ENCODE measurements at places on chromosomes 16 and 17.

DNA sequence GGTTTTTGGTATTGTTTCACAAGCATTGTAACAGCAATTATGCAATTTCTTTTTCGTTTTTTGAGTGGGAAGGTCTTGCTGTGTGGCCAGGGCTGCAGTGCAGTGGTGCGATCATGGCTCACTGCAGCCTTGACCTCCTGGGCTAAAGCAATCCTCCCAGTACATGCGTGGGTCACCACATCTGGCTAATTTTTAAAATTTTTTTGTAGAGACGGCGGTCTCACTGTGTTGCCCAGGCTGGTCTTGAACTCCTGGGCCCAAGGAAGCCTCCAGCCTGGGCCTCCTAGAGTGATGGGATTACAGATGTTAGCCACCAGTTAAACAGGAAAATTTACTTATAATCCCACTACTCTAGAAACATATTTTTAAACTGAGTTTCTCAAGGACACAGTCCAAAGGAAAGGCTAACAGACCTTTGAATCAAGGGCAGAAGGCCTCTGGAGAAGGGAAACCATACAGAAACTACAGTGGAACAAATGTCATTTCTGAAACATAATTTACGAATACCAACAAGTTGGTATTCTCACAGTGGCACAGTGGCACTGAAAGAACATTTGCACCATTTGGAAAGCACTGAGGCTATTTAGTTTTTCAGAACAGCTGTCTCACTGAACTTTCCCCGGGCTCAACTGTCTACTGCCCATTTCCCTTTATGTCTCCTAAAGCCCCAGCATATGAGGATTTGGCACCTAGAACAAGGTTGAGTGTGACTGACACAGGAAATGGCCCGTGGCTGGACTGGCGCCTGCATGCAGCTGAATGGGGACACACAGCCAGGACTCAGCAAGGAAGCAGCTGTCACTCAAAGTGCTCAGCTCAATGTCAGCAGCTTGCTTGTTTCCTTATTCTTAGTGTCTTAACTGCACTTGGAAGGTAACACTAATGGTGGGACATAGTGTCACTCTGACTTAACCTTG lies 2.8 kb upstream of the PRKAR1A start:
- DNase-seq = peak; percentile 64

DNA sequence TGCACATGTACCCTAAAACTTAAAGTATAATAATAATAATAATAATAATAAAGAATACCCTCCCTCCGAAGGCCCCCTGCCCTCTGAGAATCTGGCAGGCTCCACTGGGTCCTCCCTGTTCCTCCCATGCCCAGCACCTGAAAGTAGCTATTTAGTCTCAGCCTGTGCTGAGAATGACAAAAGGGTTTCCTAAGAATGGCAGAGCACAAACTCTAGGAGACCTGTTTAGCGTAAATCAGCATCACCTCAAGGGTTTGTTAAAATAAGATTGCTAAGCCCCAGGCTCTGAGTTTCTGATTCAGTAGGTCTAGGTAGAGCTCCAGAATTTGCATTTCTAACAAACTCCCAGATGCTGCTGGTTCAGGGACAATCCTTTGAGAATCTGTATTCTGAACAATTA lies 606.8 kb upstream of the CDH11 start:
- no peak for DNase-seq

GRCh38 chr17:44557651-44558285 lies 484 bp downstream of the FZD2 start:
- DNase-seq = peak; percentile 61

GRCh38 chr17:9859781-9860180 lies 34.1 kb downstream of the GLP2R start:
- DNase-seq = no peak

GRCh38 chr16:22814711-22815105 lies 746 bp downstream of the HS3ST2 start:
- DNase-seq = no peak

- no peak for DNase-seq
Observed at GRCh38 chr17:79654350-79654959, 43.6 kb upstream of the RBFOX3 start.

DNA sequence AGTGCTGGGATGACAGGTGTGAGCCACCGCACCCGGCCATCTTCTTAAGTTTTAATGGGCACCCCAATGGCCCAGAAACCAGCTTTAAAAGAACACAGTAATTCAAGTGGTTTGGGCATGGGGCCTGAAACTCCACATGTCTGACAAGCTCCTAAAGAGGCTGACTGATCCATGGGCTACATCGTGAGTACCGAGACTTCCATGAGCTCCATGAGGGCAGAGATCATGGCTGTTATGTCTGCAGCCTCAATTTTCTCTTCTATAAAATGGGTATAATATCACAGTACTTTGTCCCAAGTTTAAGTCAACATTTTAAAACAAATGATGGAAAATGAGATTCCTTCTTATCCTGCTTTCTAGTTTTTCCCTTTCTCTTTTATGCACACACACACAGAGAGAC lies 397.6 kb upstream of the MAF start:
- no peak for DNase-seq

DNA sequence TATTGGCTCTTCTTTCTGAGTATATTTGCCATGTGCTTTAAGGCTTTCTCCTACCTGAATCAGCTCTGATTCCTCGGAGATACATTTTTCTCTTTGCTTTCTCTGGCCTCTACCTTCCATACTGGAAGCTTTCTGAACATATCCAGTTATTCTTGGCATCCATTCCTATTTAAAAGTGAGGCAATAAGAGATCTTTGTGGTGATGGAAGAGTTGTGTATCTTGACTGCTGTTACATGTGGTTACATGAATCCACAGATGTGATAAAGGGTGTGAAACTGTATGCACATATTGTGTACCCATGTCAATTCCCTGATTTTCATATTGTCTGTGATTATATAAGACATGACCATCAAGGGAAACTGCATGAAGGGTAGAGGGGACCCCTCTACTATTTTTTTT lies 24.4 kb downstream of the UBE2O start:
- DNase-seq = no peak

GRCh38 chr17:42214156-42214555 lies 19.9 kb upstream of the GHDC start:
- DNase-seq = no peak

DNA sequence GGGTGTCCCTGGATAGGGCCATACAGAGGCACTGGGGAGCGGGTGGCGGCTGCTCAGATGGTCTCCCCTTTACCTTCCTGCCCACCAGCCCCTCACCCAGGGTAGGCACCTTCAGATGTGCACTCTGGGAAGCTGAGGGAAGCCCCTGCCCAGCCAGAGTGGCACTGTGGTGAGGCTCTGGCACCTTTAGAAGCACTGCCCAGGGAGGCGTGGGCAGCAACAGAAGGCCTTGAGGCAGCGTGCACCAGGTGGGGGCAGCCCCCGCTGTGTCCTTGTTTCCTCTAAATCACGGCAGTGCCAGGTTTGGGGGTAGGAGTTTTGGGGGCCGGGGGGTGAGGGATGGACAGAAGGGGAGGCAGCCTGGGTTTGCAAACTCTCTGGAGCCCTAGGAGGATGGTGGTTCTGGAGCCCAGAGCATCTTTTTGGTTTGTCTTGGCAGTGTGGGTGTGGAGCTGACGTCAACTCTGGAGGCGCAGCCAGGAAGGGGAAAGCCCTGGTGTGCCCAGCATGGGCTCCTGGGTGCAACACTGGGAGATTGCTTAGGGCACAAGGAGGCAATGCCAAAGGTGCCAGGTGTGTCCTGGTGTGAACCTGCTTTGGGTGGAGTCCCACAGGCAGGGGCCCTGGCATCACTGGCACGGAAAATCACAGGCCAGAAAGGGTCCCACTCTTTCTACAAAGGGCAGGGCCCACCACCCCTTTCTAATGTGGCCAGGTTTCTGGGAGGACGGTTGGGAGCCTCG lies 23.1 kb upstream of the CDC42EP4 start:
- DNase-seq = no peak

- peak; percentile 5 for DNase-seq
Observed at GRCh38 chr16:84502581-84502980, 1.9 kb downstream of the MEAK7 start.

DNA sequence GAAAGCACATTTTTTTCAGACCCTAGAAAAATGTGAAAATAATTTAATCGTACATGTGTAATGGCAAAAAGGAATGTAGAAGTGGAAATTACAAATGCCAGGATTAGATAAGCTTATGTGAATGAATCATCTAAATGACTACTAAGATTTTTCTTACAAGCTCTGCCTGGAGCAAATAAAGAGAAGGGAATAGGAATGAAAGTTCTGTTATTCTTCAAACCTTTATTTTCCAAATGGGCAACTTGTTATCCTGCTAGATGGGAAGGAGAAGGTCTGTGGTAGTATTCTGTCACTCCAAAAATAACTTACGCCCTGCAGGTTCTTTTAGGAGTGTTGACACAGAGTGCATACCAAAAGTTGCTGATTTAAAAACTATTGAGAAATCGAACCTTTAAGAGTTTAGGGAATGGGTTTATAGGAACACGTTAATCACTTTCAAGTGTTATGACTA lies 9.7 kb downstream of the CTCF start:
- DNase-seq = no peak

DNA sequence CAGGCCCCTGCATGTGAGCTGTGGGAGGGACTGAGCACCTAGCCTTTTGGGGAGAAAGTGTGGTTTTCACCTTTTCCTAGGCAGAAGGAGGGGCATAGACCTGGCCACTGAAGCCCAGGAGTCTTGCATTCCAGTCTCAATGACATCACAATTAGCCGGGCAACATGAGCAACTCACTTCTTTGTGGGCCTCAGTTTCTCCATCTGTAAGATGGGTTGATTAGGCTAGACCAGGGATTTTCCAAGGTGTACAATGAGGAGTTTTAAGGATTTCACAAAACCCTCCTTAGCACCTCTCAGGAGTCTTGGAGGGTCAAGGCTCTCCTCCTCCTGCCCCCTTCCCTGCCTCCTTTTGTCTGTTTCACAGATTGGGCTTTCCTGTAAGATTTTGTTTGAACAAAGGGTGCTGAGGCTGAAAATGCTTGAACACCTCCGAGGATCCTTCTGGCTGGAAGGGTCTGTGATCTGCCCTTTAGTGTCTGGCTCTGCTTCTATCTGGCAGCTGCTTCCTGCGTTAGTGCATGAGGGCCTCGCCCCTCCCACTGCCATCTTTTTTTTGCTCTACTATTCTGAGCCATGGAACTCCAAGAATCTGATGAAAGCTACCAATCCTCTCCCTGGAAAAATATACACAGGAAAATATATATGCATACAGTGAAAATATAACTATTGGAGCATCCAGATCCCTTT lies 52.4 kb upstream of the ETV4 start:
- DNase-seq = no peak

DNA sequence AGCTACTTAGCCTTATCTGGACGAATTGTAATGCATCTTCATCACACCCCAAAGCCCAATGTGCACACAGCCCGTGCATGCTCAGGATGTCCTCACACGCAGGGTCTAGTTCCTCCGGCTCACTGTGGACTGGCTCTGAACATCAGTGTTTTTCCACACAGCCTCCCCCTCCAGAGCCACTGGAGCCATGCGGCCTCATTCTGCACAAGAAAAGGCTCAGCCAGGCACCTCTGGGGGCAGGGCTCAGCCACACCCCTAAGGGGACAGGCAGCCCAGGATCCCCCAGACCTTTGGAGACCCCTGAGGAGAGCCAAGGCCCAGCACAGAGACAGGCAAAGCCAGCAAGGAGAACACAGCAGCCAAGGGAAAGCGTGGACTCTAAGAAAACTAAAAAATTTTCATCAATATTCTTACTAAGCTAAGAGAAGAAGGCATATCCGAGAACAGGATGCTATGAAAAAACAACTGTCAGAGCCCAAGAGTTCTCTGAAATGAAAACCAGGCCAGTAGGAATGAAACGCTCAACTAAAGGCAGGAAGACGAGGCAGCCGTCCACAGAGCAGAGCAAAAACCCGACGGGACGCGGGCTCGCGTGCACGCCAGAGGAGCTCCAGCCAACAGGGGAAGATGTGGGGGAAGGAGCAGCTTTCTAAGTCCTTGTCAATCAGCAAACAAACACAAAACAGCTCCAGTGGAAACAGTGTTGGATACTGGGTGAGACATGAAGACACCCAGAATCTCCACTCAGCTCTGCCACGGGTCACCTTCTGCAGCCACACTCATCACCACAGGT lies 34.5 kb downstream of the MAP1LC3B start:
- DNase-seq = no peak

DNA sequence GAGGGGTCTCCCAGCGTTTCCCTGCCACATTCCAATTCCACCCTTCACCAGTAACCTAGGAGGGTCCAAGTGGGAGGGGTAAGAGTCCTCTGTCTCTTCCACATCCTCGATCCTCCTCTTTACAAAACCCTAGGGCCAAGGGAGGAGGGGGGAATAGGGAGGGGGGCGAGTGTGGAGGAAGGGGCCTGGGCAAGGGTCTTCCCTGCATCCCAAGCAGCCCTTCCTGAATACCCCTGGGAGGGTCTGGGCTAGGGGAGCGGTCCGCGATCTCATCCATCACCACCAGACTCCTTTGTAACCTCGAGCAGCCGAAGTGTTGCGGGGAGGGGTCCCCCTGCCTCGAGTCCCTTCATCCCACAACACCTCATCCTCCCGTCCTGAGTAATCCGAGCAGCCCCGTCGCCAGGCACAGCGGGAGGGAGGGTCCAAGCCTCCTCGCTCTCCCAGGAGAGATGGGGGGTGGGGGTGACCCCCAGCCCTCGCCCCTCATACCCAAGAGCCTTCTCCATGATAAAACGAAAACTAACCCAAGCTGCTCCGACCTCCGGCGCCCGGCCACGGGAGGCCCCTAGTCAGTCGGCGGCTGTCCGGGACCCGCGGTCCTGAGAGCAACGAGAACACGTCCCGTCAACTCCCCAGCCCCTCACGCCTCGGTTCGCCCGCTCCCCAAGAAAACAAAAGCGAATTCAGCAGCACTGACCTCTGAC lies 502 bp downstream of the SMPD3 start:
- no peak for DNase-seq

DNA sequence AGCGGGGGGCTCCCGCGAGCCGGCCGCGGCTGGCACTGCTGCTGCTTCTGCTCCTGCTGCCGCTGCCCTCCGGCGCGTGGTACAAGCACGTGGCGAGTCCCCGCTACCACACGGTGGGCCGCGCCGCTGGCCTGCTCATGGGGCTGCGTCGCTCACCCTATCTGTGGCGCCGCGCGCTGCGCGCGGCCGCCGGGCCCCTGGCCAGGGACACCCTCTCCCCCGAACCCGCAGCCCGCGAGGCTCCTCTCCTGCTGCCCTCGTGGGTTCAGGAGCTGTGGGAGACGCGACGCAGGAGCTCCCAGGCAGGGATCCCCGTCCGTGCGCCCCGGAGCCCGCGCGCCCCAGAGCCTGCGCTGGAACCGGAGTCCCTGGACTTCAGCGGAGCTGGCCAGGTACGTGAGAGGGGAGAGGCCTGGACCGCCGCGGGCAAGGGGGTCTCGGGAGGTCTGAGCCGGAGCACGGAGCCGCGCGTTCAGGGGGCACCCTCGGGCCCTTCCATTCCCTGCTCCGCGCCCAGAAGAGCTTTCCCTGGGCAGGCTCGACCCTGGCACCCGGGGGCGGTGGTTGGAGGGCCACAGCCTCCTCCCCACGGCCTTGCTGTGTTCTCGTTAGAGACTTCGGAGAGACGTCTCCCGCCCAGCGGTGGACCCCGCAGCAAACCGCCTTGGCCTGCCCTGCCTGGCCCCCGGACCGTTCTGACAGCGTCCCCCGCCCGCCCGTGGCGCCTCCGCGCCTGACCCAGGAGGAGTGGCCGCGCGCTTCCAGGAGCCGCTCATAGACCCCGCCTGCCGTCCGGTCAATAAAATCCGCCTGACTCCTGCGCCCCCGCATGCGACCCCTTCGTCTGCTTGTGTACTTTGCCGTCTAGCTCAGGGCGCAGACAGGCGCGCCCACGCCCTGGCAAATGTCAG lies 591 bp downstream of the NPW start:
- DNase-seq = no peak

GRCh38 chr17:77645072-77646045 lies 313.1 kb upstream of the TNRC6C start:
- DNase-seq = no peak
